LoVo (cell line): ENCODE measurements at places on chromosomes 3 and 15.
A peak's percentile ranks its signal among the peaks of the same experiment; 100 is the strongest.

DNA sequence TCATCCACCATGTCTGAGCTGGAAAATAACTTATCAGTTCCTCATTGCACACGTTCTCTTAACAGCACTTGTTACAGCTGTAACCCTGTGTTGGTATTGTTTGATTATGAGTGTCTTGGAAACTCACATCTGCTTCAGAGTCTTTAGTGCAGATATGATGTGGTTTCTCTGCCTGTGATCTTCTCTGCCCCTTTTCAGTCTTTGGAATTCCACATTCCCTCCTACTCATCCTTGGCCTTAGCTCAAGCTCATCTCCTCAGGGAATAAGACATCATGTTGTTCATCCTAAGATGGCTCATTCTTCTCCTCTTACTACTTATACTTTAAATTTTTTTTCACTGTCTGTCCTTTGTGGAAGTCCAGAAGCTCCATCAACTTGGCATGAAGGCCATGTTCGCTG lies 77.7 kb downstream of the SYNPR start:
- DNase-seq = no peak

DNA sequence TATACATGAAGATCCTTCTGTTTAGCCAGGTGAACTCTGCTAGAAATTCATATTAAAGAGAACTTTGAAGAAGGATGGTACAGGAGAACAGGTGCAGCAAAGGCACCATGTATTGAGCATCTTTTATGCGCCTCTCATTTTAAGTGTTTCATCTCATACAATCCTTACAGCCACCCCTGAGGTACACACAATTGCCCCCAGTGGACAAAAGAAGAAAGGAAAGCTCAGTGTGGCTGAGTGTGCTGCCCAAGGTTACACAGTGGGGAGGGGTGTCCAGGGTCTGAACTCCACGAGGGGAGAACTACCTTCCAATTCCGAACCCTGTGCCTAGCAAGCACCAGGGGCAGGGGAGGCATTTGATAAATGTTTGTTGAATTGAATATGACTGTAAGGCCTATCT lies 98.6 kb downstream of the MECOM start:
- no peak for DNase-seq

DNA sequence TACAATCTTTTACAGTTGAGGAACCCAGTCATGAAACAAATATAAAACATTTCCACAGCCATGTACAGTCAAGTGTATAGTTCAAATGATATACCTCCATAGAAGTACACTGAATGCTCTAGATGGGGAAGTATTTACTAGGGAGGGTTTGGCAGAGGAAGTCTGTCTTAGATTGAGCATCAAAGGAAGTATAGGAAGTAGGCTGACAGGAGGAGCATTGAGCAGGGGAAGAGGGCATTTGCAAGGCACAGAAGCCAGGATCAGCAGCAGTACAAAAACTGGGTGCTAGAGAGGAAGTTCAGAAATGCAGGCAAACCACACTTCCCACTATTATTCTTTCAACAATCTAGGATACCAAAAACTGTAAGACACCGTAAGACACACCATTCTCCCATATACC lies 122.6 kb downstream of the ANO10 start:
- no peak for DNase-seq

DNA sequence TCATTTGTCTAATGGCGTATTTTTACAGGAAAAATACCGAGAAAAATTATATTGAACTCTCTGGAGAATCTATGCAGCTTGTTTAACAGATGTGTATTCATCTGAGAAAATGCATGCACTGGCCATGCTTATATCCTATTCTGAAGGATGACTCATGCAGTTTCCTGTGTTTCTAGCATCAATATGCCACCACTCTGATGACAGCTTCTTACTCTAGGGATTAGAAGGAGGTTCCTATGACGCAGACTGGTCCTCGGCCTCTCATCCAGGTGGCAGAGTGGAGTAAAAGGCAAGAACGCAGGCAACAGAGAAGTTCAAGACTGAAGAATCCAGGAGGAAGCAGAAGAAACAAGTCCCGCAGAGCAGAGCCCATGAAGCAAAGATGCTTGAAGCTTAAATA lies 910.0 kb upstream of the ROBO1 start:
- DNase-seq = no peak

DNA sequence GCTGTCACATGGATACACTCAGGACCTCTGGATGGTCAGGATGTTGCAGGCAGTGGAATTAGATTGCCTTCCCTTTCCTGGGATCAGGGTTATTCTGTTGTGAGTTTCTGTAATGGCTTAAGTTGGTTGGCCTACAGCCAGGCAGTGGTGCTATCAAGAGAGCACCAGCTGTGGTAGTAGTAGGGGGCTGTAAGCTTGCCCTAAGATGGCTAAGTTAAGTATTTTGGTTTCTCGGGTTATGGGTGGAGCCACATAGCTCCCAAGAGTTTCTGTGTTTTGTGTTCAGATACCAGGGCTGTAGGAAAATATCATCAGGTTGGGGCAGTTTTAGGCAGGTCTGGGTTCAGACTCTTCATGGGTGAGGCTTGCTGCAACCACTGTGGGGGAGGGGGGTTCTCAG lies 59.6 kb downstream of the LEKR1 start:
- DNase-seq = no peak

DNA sequence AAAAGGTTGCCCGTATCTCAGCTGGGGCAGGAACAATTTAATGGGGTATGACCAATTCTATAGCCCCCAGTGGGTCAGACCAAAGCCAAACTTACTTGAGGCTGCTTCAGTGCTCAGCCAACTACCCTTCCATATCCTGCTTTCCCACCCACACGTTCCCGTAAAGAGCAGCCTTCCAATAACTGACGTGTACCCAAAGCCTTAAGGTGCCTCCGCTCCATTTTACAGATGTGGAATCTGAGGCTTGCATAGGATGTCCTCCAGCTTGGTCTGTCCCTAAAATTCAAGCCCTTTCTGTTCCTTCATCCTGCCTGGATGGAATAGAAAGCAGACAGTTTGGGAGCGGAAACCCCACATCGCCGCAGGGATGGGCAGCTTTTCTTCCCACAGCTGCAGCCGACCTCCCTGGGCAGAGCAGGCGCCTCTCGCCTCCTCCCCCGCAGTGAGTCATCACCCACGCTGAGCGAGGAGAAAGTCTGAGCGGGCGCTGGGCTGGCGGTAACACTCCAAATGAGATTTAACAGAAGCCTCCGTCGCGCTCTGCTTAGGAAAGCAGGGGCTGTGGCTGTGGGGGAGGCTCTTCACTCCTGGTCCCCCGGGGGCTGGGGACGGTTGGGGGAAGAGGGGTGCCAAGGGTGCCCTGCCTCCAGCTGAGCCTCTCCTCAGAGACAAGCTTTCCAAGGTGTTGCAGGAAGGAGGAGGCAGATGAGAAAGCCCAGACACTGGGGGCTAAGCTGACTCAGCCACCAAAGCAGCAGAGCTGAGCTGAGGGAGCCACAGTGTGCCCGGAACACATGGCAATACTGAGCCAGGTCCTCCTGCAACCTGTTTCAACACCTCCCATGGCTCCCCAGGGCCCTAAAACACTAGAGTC lies 57.8 kb upstream of the HRH1 start:
- peak; percentile 67 for DNase-seq

DNA sequence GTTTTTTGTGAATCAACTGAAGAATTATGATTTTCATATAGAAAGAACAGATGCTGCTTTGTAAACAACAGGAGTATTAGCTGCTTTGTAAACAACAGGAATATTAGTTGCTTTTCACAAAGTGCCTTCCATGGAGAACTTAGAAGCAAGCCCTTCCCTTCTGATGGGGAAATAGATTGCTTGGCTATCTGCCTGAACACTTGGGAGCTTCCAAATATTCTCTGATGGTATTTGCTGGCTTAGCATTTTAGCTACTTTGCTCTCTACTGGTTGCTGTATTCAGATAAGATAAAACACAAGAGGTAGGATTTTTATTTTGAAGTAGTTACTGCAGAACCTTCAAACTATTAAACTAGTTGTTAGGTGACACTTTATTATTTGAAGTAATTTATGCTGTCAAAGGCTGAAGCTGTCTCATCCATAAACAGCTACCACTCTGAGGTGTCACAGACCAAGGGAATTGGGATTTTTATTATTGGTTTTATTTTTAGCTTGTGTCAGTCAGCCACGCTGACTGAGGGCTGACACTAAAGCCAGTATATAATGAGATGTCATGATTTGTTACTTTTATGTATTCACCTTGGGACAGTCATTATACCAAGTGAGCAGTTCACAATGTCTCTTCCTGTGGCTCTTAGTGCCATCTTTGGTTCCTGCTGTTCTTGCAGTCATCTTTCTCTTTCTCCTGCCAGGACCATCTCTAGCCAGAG lies 50.0 kb downstream of the ZIC1 start:
- no peak for DNase-seq

DNA sequence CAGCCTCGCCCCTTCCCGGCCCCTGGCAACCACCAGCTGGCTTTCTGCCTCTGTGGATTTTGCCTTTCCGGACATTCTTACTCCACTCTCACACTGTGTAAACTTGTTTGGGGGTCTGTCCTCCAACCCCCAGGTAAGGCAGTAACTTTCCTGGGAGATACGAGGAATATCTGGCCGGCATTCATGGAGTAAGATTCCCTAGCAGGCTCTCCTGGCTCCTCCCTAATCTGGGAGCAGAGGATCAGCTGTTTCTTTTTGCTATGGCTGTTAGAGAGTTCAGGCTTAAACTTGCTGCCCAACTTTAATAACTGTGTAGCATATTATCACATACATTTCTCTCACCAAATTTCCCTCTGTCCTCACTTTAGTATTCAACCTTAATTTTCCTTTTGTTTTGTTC lies 64.3 kb downstream of the IGF2BP2 start:
- no peak for DNase-seq

GRCh38 chr3:110248666-110249065 lies 823.0 kb upstream of the NECTIN3 start:
- no peak for DNase-seq

DNA sequence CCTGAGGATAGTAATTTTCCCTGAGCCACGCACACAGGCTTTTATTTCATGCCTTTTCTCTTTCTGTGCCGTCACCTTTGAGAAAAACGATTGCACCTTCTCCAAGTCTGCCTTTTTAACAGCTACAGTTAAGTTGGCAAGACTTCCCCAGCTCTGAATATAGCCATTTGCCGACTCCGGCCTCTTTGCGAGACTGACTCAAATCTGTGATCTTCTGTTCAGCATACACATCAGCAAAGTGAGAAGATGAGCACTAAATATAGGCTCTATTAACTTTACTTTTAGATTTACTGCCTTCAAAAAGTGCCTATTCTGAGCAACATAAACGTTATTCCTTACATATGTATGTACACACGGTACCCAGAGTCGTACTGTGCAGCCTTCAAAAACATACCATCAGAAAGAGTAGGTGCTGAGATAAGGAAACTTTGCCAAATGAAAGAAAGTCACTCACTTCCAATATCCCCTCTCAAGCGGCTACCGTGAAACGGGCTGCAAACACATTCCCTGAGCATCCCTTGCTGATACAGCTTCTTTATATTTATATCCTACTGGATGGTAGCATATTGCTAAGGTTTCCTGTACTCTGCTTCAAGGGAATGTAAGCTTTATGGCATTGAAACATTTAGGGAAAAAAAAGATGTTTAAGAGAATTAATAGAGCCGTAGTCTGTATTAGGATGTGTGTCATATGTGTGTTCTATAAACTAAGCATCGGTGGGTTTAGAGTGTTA lies 283.3 kb upstream of the TPRG1 start:
- DNase-seq = no peak

DNA sequence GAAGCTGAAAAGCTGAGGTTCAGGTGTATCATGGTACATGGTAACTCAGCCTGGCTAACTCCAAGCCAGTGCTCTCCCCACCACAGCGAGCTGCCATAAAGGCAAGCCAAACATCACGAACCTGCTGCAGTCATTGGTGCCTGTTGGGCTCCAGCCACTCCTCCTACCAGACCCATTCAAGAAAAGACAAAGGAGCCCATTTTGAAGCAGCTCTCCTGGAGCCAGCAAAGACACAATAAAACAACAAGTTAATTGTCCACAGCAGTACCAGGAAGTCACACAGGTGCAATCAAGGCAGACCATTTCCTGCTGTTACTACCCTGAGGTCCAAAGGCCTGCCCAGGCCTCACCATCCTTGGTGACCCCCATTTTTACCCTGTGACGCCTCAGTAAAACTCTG lies 77.6 kb downstream of the DAPK2 start:
- DNase-seq = peak; percentile 34

DNA sequence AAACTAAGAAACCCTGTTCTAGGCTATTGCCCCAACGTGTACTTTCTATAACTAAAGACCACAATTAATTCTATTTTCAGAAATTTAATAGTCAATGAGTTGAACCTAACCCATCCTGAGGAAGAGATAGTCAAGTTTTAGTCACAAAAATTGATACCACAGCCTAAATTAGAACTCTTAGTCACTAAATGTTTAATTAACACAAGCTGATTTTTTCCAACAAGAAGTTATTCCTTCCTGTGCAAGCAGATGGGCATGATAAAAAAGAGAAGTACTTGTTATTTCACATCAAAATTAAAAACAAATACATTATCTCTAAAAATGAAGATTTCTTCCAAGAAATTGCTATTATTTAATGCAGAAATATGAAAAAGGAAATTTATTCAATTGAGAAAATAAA lies 38.4 kb upstream of the TERB2 start:
- DNase-seq = no peak

GRCh38 chr3:72535772-72536171 lies 312.5 kb downstream of the SHQ1 start:
- DNase-seq = no peak

DNA sequence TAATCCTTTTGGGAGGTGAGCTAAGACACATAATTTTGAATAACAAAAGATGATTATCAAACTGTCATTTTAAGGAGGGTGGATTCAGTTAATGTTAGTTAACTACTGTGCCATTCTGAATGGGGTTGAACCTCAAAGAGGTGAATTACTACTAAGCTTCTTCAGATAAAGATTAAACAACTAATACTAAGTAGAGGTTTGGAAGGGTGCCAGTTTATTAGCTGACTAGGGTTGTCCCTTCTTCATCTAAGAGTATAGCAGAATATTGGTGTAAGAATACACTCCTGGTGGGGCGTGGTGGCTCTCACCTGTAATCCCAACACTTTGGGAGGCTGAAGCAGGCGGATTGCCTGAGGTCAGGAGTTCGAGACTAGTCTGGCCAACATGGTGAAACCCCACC lies 123.1 kb upstream of the LRRFIP2 start:
- DNase-seq = no peak

- DNase-seq = no peak
Observed at GRCh38 chr3:36786921-36787890, 22.9 kb upstream of the DCLK3 start.

- DNase-seq = no peak
Observed at GRCh38 chr15:23835953-23836352, 148.8 kb upstream of the NDN start.
